Activated CD8-positive, alpha-beta memory T cell treated with anti-CD3 and anti-CD28 coated beads, Interleukin-2, amount 50 U/mL, for 4 hours (primary cell): ENCODE measurements at places on chromosomes 11 and 22.
A peak's percentile ranks its signal among the peaks of the same experiment; 100 is the strongest.

DNA sequence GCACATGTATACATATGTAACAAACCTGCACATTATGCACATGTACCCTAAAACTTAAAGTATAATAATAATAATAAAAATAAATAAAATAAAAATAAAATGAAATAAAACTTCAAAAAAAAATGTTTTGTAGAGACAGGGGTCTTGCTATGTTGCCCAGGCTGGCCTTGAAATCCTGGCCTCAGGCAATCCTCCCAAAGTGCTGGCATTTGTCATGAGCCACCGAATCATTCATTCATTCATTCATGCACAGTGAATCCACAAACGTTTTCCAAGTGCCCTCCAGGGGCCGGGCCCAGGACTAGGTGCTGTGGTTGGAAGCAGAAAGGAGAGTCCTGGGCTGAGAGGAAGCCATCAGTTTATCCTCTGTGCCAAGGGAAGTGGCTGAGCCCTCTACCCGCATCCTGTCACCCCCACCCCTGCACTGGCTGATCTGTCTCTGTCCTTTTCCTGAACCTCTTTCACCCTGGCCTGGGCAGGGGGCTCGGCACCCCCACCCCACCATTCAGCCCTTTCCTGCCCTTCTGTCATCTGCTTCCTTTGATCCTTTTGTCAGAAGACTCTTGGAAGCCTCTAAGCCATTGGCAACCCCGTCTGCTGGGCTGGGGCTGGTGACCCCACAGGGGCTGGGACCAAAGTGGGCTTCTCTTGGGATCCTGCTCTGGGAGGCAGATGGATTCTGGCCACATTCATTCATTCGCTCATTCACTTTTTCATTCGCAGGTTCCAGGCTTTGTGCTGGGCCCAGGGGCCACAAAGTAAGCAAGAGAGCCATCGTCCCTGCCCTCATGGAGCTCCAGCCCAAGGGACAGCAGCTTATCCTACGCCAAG lies 84.3 kb downstream of the IGLL1 start:
- no peak for DNase-seq

DNA sequence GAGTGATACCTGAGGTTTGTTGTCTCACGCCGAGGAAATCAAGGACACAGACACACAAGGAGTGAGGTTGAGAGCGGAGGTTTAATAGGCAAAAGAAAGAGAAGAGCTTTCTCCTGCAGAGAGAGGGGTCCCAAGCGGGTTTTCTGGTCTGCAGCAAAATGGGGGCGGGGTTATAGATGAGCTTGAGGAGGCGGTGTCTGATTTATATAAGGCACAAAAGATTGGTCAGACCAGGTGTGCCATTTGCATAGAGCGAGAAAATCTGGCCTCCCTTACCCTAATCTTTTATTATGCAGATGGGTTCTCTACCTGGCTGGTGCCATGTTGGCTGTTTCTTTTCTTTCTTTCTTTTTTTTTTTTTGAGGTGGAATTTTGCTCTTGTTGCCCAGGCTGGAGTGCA lies 11.8 kb downstream of the C11orf96 start:
- DNase-seq: no peak

- DNase-seq: no peak
These were observed 22.9 kb upstream of the CARD18 start for GRCh38 chr11:105162506-105162905.

DNA sequence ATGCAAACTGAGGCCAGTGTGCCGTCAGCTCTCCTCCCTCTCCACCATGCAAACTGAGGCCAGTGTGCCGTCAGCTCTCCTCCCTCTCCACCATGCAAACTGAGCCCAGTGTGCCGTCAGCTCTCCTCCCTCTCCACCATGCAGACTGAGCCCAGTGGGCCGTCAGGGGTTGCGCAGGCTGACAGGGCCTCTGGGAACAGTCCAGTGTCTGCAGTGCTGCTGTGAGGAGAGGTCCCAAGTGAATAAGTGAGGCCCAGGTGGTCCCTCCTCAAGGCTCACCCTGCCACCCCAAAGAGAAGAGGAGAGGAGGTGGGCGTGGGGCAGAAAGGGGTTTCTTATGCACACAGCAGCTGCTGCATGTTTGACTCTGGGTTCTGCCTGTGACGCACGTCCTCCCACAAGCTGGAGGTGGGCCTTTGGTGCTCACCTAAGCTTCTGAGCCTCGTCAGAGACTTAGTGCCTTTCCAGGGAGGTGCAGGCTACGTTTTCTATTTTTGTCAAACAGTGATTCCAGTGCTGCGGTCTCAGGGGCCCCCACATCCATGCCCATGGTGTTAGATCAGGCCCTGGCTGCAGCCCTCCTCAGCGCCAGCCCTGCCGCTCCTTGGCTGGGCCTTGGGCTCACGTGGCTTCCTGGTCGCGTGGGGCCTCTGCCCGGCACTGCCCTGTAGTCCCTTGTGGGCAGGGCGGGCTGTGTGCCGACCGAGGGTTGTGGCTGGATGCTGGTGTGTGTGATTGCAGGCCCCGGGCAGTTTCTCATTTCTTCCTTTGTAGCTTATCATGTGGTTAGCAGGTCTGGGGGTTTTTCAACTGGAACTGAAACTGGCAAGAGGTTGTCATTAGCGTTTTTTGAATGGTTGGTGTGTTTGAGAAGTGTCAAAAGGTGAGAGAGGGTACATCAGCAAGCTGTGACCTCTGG lies 7.1 kb downstream of the TPCN2 start:
- no peak for DNase-seq

DNA sequence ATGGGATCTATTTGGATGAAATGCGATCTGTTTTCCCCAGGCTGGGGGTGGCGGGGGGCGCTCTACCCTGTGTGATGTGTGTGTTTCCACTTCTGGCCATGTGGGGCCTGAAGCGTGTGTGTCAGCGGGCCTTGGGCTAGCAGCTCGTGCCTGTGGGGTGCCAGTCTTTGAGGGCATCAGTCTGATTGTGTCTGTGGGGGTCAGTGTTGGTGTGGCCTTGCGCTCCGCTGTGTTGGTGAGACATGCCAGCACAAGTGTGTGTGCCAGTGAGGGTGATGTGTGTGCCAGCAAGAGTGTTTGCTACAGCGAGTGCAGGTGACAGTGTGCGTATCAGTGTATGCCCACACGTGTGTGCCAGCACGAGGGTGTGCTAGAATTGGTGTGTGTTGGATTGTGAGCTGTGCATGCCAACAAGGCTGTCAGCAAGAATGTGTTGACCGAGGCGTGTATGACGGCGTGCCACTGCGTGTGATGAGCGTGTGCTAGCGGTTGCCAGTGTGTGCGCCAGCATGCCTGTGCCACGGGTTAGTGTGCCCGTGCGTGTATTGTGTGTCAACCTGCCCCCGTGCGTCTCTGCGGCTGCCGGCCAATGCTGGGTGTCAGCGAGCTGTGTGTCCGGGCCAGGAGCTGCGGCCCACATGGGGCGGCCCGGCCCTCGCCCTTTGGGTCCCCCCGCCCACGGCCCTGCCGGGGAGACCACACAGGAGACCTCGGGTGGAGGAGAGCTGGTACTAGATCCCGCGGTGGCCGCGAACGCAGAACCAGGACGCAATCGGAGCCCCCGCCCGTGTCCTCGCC lies 519 bp downstream of the ARRB1 start:
- DNase-seq: peak; percentile 46

DNA sequence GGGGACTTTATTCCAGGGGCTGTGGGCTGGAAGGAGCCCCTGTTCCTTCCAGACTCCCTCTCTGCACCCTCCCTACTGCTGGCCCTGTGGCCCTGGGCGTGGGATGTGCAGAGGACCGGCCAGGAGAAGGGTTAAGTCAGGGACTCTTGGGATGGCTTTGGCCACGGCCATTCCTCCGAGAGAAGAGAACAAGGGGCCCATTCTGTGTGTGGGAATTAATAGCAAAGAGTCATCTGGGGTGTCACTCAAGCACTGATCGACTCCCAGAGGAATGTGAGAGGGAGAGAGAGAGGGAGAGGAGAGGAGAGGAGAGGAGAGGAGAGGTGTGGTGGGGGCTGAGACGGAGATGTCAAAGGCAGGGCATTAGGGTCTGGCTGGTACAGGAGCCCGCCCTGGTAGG lies 14.2 kb upstream of the SOX10 start:
- no peak for DNase-seq

- DNase-seq: no peak
These were observed 73.9 kb downstream of the LRRC32 start for GRCh38 chr11:76596652-76597051.

DNA sequence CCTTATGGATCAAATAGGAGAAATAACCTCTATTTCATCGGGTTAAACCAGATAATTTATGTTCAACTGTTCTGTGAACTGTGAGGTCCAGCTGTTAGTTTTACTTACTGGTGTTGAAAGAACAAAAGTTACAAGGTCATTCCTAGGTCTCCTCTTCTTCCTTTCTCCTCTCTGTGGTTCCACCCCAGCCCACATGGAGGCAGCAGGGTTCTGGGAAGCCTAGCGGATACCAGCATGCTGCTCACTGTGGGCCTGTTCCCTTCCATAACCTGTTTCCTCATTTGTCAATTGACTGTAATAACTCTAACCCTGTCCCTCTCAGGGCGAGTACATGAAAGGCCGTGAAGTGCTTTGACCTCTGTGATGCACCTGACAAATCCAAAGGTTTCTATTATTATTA lies 27.8 kb downstream of the RELT start:
- no peak for DNase-seq

- no peak for DNase-seq
These were observed 604.4 kb downstream of the BUD13 start for GRCh38 chr11:116168459-116168787.
